Dermis microvascular lymphatic vessel endothelial cell (primary cell): ENCODE measurements at places on chromosomes 4 and X. TPM values are rescaled to one million over a fixed set of nuclear protein-coding genes. Genes with fewer than 3 reads are reported as not detected.

Gene MAGEC1
- not detected in 2 replicates for total RNA-seq

Gene NXF2B
- total RNA-seq = not detected in 2 replicates

Gene FGFBP2
- not detected in 2 replicates for total RNA-seq

DNA sequence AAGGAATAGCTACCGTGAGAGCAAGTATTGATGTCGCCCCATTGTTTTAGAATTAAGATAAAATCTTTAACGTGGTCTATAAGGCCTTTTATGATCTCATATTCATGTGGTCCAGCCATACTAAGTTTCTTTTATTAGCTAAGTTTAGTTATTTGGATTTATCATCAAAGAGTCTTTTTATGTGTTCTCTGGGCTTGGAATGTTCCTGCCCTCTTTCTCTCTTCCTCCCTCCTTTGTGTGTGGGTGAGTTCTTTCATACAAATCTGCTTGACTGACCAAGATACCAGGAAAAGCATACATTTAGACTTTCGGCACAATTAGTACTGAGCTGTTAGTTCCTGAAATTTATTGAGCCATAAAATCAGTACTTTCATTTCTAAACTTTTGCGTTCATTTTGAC, 11.3 kb downstream of the TDO2 start:
- DNase-seq = no peak

- no peak for DNase-seq
Observed at GRCh38 chrX:124212622-124213021, 119.8 kb upstream of the TEX13D start.

GRCh38 chr4:30103455-30103854, 616.7 kb upstream of the PCDH7 start:
- peak; percentile 42 for DNase-seq

- no peak for DNase-seq
Observed at GRCh38 chrX:24332878-24333277, 19.0 kb upstream of the SUPT20HL2 start.

Gene MID1
- total RNA-seq = 25.9 and 50.3 TPM in 2 replicates

Gene CSAG3
- total RNA-seq = not detected in 2 replicates
